ENCODE measurements at places on chromosomes 3 and 15.

GRCh38 chr3:156519758-156520162 is 35.2 kb downstream of the SSR3 start:
- DNase-seq, result no peak

DNA sequence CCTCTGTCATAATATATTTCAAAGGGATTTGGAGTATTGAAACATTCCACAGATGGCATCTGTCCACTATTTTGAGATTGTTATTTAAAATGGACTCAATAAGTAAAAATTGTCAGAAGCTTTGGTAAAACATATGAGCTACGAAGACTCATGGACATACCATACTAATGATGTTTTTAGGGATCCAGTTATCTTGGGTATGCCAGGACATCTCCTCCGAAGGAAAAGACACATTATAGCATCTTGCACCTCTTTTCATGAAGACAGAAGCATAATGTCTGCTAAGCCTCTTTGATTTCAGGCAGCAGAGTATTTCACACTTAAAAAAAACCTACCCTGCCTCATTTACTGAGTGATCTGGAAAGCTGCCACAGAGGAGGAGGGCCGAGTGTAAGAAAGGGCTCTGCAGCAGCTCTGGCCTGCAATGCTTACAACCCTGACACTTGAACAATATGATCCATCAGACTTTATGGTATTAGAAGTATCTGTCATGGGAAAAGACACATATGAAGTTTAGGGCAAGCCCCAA is 284.8 kb downstream of the TUSC7 start:
- DNase-seq, result no peak

DNA sequence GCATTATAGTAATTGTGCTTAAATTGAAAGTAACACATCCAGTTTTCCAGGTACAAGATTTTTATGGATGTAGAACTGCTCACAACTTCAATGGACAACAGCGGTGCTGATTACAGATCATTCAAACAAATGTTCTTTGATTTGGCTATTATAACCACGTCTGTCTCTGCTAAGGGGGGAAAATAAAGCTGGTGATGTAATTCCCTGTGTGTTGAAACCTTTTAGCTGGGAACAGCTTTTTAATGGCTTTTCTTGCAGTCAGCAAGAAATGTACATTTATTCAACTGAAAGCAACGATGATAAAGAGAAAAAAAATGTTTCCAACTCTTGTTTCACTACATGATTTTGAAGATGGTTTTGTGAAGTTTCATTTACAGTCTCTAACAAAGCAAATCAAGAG is 431.9 kb upstream of the AGTR1 start:
- peak; percentile 30 for DNase-seq

DNA sequence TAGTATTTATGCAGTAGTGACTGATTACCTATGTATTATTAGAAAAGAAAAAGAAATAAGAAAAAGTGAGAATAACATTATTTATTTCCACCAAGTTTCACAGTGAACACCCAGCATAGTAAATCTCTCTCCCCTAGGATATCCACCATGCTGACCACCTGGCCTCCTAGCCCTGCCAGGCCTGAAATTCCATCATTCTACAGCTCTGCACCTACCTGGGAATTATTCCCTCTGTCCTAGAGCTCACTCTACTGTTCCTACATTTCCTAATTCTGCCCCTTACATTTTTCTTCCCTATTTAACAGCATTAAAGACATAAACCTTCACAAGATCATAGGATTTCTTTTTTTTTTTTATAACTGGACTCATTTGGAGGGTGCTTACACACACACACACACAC is 525.3 kb upstream of the PPP2R3A start:
- DNase-seq, result no peak

DNA sequence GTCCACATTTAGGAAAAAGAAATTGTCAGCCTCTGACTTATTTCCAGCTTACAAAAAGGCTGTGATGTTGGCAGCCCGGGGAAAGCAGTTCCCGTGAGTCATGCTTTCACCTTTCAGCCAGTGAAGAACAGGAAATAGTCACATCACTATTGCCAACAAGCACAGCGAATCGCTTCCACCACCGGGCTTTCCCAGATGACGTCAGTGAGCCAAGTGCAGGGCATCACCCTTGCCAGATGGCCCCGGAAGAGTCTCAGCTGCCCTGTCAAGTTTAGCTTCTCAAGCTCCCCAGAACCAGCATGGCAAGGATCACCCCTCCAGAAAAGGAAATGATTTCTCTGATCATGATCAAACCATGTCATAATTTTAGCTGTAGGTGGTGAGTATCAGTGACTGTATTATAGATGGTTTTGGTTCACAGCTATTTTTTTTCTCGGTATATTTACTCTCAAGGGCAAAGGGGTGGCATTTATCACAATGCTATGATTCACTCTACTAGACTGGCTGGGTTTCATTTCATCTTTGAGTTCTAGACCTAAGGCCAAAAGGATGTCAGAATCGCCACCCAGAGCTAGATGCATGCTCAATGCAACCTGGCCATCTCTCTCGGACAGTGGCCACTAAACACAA is 32.9 kb downstream of the B3GNT5 start:
- DNase-seq, result no peak

GRCh38 chr15:40002295-40002694 is 36.7 kb downstream of the SRP14 start:
- DNase-seq, result no peak

DNA sequence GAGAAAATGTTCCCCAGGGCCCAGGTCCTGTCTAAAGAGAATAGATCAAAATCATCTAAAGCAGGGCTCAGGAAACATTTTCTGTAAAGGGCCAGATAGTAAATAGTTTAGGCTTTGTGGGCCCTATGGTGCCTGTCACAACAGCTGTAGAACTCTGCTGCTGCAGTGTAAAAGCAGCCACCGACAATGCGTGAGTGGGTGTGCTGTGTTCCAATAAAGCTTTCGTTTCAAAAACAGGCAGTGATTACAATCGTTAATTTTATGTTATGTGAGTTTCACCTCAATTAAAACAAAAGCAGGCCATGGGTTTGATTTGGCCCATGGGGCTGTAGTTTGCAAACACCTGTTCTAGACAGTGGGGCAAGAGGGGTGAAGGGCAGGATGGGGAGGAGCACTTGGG is 12.5 kb upstream of the HEG1 start:
- no peak for DNase-seq

- DNase-seq, result no peak
Observed at GRCh38 chr3:149271669-149272068, 50.0 kb upstream of the CP start.

DNA sequence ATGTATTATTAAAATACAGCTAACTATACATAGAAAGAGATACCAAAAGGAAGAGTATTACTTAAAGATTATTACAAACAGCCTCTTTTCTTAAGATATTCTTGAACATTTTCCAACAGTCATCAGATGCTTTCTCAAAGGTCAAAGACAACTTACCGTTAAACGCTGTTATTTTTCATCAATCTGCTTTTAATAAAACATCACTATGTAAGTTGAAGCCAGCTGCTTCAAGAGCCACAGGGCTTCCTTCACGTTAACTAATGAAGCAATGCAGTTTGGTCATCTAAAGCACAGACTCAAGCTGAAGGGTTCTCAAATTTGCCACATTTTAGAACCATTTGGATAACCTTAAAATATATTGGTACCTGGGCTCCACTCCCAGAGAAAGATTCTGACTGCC is 578.8 kb downstream of the ROBO2 start:
- DNase-seq, result no peak

DNA sequence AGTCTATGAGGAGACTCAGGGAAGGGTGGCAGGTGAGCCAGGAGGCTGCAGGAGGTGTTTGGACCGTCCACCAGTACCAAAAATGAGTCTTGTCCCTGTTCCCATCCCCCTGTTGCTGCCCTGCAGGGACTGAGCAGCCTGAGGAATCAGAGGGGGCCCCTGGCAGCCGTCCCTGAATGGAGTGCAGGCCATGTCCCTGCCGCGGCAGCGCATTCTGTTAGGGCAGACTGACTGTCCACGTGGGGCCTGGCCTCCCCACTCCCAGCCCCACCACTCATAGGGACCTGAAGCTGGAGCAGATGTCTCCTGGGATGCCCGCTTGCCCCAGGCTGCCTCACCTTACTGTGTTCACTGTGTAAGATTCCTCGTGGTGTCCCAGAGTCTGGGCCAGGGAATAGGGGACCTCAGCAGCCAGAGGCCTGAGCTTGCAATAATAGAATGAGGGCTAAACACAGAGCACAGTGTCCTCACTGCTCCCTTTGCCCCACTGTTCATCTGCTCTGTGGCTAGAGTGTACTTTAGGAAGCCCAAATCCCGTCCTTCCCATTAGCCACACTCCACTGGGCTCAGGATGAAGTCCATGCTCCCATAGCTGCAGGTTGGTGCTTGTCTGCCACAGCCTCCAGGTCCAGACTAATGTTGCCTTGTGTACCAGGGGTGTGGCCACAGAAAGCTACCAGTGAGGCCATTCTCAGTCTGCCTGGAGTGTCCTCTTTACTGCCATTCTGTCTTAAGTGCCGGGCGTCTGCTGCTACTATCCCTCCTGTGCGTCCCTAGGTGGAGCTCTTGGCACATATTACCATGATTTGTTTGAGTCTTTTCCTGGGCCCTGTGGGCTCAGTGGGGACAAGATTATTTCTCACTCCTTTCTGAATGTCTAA is 63.2 kb downstream of the HCN4 start:
- no peak for DNase-seq

DNA sequence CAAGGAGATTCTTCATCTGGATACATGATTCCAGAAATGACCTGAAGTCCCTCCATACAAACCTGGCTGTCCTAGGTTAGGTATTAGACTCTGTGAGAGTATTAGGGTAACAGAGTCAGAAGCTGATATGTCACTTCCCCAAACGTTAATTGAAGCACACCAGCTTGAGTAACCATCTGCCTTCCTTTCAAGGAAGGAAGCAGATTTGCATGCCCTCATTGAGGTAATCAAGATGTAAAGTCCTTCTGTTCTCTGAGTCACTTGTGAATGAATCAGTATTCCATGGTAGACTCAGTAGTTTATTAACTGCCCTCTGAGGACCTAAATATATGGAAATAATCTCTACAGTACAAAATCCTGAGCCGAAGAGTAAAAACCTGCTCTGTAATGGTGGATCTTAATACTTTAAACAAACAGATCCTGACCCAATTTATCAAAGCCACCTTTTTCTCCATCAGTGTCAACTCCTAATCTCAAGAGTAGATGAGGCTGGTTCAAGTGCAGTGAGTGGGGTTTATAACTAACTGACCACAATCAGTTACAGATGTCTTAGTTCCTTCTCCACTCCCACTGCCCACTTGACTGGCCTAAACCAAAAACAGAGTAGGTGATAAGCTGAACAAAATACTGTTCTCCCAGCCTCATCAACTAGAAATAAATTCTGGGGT is 246.2 kb upstream of the CHRM5 start:
- no peak for DNase-seq

DNA sequence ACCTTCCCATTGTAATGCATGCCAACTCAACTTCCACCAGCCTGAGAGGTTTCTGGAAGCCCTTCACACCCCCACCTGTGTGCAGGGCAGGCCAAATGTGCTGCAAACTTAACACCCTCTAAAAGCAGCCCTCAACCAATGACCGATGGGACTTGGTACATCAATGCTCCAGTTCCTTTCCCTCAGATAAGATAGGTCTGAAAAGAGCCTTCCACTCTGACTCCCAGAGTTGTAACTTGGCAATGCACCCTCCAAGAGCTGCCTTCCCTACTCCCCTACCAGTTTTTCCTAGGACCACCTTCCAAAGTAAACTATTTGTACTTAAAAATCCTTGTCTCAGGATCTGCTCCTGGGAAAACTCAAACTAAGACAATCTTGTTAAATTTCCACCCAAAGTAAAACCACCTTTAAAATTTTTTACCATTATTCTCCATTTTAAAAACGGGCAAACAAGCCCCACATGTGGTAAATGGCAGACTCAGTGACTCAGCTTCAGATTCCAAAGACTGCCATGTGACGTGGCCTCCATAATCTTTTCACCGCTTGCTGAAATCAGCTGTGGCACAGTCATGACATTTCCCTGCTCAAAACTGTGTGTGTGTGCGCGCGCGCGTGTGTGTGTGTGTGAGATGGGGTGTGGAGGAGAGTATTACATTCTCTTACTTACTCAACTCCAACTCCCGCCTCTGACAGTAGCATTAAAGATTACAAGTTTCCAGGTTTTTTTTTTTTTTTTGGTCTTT is 17.2 kb downstream of the RASGRP1 start:
- DNase-seq, result no peak

- no peak for DNase-seq
Observed at GRCh38 chr15:35505809-35506208, 40.2 kb downstream of the DPH6 start.

GRCh38 chr15:28933710-28934445 is 48.1 kb downstream of the APBA2 start:
- DNase-seq, result no peak

GRCh38 chr3:49942651-49943050 is 2.7 kb downstream of the RBM6 start:
- DNase-seq, result no peak

DNA sequence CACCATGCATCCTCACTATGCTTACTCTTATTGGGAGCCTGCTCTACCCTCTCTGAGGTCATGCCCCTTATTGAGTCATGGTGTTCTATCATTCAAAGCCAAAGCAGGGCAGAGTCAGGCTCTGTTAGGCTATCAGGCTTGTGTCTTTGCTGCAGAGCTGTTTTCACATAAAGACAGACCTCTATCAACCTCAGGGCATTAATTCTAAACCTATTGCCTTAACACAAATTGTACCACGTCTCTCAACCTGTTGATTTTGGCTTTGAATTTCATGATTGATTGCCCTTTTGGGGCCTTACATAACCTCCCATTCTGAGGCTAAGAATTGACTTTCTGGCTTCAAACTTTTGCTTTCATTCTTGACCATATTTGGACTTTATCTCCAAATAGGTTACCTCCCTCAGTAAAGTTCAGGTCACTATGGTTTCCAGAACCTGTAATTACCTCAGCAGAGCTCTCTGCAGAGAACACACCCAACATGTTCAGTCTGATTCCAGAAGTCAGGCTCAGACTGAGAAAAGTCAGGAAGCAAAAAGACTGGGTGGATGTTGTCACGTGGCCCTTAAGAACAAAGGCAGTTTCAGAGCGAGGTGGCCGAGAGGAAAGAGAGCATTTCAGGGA is 221.4 kb upstream of the NANOGP8 start:
- DNase-seq, result no peak

DNA sequence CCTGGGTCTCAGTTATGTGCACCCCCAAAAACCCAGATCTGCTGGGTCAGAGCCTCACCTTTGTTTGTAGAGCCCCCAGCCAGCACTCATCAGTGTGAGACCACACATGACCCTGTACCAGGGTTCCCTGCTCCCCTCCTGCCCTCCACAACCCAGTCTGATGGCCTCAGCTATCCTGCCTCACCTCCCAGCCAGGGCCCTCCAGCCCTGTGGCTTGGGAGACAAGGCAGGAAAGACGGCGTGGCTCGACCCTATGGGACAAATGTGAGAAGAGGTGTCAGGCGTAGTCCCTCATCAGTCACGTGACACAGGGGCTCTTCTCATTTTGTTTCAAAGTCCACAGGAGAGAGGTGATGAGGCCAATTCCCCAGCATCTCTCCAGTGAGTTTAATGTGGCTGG is 28.3 kb upstream of the PRR23E start:
- DNase-seq, result no peak

All from SK-N-MC (cell line).